Hematopoietic multipotent progenitor cell treated with erythropoietin and hydrocortisone succinate and interleukin-3 and kit ligand, for 4 days (in vitro differentiated cells): ENCODE measurements at places on chromosomes 2 and 18.

GRCh38 chr2:61670591-61671501 lies 132.7 kb upstream of the XPO1 start:
- peak; percentile 14 for DNase-seq

DNA sequence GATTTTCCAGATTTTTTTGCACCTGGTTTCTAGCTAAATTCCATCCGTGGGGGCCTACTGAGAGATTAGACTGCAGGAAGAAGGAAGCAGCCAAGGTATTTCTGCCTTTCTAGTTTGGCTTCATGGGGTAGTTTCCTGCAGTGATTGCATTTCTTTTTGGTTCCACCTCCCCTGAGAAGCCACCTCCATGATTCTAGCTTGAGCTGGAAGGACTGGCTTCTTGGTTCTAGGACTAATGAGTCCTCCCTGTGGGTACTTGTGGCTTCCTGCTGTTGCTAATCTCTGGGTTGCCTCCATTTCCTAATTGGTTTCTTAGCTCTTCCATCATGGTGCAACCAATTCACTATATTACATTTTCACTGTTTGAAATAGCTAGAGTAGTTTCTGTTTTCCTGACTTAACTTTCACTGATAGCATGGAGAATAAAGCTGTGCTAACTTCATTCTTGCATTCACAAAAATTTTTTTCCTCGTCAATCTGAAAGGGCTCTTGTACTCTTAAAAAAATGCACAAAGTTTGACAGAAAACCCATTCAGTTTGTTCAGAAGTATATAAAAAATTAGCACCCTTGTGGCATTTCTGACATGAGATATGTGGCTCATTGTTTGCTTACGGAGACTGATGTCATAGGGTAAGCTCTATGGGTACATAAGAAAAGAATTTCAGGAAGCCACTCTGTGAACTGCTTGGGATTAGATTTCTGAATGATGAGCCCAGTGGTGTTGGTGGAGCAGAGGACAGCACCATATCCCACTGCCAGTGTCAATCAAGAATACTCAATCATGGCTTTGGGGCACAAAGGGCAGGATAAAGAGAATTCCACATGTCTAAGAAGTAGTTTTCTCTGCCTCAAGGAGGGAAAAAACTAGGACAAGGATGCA lies 242.8 kb upstream of the RBMS1 start:
- DNase-seq: peak; percentile 11

GRCh38 chr2:101756266-101756665 lies 58.8 kb downstream of the MAP4K4 start:
- no peak for DNase-seq

DNA sequence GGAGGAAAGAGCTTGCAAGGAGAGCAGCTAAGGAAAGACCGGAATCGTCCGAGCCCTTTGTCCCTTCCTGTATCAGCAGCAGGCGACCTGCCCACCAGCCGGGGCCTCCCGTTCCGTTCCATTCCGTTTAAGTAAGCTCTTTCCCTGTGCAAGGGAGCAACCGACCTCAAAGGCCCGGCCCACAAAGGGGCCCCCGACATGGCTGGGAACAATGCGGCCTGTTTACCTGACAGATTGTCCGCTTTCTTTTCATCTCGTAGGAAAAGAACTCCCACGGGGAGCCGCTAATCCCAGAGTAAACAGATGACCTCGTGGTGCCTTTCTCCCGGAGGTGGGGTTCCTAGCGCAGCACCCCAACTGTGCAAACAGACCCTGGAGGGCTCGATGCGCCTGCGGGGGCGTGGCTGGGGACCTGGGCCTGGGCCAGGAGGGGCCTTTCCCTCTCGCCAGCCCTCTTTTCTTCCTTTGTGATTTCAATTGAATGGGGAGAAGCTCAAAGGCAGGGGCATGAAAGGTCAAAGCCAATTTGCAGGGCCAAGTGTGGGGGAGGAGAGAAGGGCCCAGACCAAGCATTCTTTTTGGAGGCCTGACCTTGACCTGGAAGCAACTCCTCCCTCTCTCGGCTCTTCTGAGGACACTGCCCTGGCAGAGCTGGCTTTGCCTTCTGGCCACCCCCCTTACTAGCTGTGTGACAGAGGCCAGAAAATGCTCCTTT lies 120.2 kb downstream of the INHBB start:
- DNase-seq: no peak

GRCh38 chr2:42339191-42339912 lies 21.7 kb downstream of the COX7A2L start:
- peak; percentile 49 for DNase-seq

DNA sequence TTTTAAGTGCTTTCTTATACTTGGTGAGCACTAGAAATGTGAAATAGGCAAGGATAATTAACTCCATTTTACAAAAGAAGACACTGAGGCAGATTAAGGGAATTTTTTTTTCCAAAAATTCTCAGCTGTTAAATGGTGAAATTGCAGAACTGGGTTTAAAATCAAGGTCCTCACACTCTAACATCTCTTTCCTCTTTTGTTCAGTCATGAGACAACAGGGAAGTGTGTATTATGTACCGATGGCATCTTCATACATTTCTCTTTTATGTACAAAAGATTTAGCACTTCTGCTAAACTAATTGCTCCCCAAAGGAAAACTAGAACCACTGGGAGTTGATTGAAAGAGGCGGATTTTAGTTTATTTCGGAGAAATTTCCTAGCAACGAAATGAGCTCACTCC lies 203.0 kb downstream of the SETBP1 start:
- DNase-seq: no peak

GRCh38 chr2:239370403-239370802 lies 30.4 kb downstream of the HDAC4 start:
- no peak for DNase-seq

DNA sequence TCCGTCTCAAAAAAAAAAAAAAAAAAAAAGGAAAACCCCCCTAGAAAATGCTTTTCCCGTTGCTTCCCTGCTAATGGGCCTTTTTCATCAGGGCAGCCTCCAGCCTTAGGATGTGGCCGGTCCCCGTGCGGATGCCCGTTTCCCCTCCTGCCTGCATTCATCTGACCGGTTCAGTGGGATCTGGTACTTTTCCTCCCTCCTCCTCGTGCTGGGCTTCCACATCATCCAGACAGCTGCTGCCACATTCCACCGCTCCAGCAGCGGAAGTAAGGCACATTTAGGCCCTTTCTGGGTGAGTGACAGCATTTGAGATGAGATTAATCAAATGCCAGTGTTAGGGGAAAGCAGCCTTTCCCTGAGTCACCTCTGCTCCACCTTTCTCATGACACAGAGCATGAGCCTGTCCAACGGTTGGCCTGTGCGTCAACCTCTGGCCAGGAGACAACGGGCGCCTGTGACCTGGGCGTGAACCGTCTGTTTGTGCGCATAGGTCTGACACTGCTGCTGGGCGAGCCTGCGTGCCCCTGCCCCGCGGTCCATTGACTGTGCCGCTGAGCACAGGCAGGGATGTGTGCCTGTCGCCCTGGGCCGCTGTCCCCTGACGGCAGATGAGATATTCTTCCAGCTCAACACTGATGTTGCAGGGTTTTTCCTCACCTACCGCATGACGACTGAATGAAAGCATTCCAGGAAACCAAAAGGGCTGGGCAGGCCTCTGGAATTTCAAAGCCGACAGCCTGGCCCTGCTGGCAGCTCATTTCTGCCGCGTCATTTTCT lies 174.0 kb downstream of the TGIF1 start:
- peak; percentile 75 for DNase-seq

DNA sequence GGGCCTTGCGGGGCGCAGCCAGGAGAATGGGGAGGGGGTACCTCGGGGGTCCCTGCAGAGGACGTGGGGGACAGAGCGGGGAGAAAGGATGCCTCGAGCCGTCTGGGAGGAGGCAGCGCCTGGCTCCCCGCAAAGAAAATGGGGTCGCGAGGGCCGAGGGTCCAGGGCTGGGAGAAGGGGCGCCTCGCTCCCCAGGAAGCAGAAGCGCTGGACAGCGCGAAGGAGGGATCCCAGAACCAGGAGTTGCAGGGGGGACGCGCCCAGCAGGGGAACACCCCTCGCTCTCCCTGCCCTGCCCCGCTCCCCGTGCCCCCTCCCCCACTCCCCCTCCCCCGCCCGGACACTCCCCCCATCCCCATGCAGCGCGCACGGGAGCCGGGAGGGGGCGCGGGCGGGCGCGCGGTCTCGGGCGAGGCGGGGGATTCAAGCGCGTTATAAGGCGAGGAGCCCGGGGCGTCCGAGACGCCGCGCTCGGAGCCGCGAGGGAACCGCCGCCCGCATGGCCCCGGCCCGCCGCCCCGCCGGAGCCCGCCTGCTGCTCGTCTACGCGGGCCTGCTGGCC lies at the start of gene ERFE:
ERFE (plus strand) TSS at position 462 of the 562 bp plus-strand sequence; CDS start at position 500, 38 bp downstream.
- DNase-seq: peak; percentile 81

DNA sequence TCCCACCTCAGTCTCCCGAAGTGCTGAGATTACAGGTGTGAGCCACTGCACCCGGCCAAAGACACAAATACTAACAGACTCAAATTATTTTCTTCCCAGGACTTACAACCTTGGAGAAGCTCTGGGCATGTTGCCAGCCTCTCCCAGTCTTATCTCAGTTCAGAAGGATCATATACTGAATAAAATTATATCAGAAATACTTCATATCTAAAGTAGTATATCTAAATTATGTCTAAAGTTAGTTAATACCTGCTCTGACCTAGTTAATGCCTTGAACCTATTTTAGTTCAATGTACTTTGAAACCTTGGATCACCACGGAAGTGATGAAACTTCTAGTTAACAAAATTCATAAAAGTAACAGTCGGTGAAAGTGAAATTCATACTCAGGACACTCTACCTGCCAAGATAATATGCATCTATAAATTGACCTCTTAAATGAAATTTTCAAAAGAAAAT lies 34.4 kb upstream of the CYBRD1 start:
- no peak for DNase-seq

GRCh38 chr18:46939337-46939963 lies 22.0 kb downstream of the KATNAL2 start:
- no peak for DNase-seq

GRCh38 chr2:180653481-180653880 lies 326.9 kb upstream of the UBE2E3 start:
- DNase-seq: no peak

GRCh38 chr2:8234757-8235374 lies 447.0 kb upstream of the ID2 start:
- no peak for DNase-seq

DNA sequence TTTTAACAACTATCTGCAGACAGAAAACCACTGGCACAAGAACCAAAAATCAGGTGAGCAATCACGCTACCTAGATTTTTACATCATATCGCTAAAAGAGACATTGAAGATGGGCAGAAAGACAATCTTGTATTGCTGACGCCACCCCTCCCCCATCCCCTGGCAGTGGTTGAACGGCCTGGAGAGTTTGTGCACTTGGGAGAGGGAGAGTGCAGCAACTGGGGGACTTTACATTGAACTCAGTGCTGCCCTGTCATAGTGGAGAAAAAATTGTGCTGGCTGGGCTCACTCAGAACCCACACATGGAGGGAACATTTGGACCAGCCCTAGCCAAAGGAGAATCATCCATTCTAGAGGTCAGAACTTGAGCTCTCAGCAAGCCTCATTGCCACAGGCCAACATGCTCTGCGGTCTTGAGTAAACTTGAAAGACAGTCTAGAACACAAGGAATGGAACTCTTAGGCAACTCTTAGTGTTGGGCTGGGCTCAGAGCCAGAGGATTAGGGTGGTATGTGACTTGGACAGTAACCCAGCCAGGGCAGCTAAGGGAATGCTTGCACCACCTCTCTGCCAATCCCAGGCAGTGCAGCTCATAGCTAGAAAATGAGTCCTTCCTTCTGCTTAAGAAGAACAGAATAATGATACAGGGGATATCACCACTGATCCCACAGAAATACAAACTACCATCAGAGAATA lies 220.0 kb upstream of the CYP26B1 start:
- DNase-seq: peak; percentile 9

- no peak for DNase-seq
Observed at GRCh38 chr18:61771861-61772260, 120.9 kb downstream of the RNF152 start.

GRCh38 chr2:54420524-54421172 lies 35.5 kb upstream of the SPTBN1 start:
- no peak for DNase-seq

DNA sequence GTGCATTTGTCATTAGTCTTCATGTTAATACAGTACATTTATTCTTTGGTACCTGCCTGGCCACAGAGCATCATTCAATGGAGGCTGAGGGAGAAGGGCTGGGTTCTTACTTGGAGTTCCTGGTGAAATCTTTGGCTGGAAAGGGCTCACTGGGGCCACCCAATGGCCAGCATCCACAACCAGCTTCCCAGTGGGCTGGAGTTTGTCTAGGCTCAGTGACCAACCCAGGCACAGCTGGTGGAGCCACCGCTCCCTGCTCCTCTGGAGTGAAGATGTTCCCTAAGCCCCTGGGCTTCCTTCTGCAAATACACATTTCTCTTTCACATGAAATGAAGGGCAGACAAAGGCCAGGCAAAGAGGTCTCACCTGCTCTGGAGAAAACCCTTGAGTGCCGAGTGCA lies 34.4 kb downstream of the EHD3 start:
- DNase-seq: no peak

DNA sequence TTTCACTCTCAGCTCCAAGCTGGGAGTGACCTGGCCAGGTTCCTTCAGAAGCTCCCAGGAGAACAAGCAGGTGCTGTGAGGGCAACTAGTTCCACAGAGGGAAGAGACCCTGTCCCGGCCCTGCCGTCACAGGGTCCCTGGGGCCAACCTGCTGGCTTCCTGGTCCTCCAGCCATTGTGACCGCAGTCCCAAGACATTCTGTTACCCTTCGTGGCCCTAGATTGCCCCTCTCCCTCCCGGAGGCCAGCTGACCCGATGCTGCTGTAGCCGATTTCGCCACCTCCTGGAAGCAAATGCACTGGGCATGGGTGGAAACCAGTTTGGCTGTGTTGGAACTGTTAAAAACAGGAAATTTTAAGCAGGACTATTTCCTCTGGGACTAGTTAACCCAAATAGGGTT lies 55.4 kb downstream of the EPAS1 start:
- DNase-seq: no peak

- DNase-seq: no peak
Observed at GRCh38 chr2:54310311-54310710, 54.3 kb upstream of the TSPYL6 start.

DNA sequence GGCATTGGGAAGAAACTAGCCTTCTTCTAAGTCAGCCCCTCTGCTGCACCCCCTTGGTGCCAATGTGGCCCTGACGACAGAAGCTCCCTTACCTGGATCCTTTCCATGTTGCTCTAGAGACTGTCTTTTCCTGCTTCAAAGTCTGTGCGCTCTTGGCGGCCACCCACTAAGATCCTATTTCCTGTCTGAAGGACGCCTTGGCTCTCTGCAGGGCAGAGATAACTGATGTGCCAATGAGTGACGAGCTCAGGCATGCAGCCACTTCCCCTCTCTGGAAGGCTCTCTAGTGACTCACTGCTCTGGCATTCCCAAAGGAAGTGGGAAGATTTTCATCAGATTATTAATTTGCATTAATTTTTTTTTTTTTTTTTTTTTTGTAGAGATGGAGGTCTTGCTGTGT lies 273.5 kb downstream of the CDH20 start:
- peak; percentile 78 for DNase-seq

- no peak for DNase-seq
Observed at GRCh38 chr2:189014449-189015138, 40.4 kb downstream of the COL3A1 start.

GRCh38 chr2:159071190-159071915 lies 102.9 kb downstream of the TANC1 start:
- no peak for DNase-seq

GRCh38 chr2:162103443-162104009 lies 29.5 kb upstream of the DPP4 start:
- DNase-seq: peak; percentile 48
